ENCODE measurements at places on chromosomes 4 and X.

DNA sequence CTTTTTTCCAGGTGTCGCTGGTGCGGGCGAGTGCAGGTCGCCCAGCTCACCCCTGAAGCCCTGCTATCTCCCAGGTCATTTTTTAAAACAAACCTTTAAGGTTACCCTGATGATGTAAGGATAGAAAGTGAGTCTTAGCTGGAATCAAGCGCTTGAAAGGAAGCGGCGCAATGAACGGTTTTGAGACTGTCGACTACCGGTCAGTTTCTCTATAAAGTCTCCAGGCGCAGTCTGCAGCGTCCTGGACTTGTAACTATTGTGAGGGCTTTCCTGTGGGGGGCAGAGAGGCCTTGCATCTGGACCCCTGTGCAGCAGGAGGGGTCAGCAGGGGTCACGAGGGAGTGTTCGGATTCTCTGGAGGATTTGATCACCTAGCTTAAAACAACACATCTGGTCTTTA lies 1.6 kb downstream of the KIT start:
- DNase-seq, result no peak

GRCh38 chr4:117455088-117455487 lies 369.7 kb upstream of the TRAM1L1 start:
- no peak for DNase-seq

GRCh38 chr4:122576261-122577188 lies 44.3 kb downstream of the IL21 start:
- peak; percentile 42 for DNase-seq

GRCh38 chrX:19698122-19698521 lies 182.8 kb upstream of the MAP3K15 start:
- DNase-seq, result no peak

DNA sequence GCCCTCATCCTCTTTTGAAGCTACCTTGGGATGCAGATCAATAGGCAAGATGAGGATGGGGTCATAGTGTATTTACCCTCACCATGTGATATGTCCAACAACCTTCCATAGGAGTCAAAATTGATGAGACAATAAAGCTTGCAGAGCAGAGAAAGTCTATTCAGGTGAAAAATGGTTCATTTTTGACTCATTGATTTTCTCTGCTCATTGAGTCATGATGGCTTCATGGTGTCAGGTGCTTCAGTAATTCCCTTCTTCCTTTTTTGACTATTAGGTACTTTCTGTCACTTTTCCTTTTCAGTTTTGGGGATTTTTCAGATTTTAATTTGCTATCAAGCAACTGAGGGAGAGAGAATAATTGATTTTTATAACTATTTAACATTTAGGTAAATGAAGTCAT lies 55.9 kb upstream of the IL2 start:
- no peak for DNase-seq

- no peak for DNase-seq
Observed at GRCh38 chr4:67436742-67437141, 108.6 kb downstream of the CENPC start.

GRCh38 chr4:106287353-106287969 lies 28.5 kb downstream of the TBCK start:
- DNase-seq, result peak; percentile 46

DNA sequence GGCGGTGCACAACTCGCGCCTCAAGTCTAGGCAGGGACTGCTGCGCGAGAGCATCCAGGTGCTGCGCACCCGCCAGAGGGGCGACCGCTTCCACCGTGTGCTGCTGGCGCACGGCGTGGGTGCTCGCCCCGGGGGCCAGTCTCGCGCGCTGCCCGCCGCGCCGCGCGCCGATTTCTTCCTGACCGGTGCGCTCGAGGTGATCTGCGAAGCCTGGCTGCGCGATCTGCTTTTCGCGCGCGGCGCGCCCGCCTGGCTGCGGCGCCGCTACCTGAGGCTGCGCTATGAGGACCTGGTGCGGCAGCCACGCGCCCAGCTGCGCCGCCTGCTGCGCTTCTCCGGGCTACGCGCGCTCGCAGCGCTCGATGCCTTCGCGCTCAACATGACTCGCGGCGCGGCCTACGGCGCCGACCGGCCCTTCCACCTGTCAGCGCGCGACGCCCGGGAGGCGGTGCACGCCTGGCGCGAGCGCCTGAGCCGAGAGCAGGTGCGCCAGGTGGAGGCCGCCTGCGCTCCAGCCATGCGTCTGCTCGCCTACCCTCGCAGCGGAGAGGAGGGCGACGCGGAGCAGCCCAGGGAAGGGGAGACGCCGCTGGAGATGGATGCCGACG lies 1.3 kb downstream of the CHST7 start:
- DNase-seq, result no peak

GRCh38 chr4:139312552-139313332 lies 10.5 kb upstream of the NDUFC1 start:
- DNase-seq, result peak; percentile 36

DNA sequence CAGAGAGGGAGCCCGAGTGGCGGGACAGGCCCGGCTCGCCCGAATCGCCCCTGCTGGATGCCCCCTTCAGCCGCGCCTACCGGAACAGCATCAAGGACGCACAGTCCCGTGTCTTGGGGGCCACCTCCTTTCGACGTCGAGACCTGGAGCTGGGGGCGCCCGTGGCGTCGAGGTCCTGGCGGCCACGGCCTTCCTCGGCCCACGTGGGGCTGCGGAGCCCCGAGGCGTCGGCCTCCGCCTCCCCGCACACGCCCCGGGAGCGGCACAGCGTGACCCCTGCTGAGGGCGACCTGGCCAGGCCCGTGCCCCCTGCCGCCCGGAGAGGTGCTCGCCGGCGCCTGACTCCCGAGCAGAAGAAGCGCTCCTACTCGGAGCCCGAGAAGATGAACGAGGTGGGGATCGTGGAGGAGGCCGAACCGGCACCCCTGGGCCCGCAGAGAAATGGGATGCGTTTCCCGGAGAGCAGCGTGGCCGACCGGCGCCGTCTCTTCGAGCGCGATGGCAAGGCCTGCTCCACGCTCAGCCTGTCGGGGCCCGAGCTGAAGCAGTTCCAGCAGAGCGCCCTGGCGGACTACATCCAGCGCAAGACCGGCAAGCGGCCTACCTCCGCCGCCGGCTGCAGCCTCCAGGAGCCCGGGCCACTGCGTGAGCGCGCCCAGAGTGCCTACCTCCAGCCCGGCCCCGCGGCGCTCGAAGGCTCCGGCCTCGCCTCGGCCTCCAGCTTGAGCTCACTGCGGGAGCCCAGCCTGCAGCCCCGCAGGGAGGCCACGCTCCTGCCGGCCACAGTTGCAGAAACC lies 156.9 kb downstream of the SOWAHB start:
- DNase-seq, result no peak

- DNase-seq, result no peak
Observed at GRCh38 chrX:136761421-136761820, 19.3 kb downstream of the ARHGEF6 start.

GRCh38 chrX:103949506-103949905 lies 12.9 kb upstream of the TMSB15B start:
- no peak for DNase-seq

DNA sequence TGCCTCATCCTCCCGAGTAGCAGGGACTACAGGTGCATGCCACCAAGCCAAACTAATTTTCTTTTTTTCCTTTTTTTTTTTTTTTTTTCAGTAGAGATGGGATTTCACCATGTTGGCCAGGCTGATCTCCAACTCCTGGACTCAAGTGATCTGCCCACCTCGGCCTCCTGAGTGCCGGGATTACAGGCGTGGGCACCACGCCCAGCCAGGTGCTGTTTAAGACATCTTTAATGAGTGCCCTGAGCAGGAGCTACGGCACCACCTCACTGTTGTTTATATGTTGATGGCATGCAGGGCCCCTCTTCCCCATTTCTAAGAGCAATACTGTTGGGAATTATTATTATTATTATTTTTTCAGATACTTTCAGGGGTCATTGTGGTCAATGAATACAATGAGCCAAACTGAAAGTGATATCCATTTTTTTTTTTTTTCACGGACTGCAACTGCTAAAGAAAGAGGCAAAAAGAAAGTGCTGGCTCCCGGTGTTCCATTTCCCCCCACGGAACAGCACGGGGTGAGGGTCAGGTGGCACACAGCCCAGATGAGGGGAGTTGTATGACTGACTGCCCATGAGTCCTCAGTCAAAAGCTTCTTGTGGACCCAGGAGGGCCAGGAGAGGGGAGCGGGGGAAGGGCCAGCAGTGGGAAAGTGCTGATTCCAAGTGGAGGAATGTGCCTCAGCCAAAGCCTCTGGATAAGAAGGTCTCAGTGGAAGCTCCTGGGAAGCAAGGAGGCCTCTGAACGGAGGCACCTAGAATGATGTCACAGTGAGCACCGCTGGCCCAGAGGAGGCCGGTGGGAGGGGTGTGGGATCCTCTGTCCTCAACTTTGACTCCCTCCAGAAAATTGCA lies 101.8 kb upstream of the HPF1 start:
- no peak for DNase-seq

GRCh38 chrX:30248854-30249253 lies 1.9 kb downstream of the MAGEB1 start:
- DNase-seq, result no peak

DNA sequence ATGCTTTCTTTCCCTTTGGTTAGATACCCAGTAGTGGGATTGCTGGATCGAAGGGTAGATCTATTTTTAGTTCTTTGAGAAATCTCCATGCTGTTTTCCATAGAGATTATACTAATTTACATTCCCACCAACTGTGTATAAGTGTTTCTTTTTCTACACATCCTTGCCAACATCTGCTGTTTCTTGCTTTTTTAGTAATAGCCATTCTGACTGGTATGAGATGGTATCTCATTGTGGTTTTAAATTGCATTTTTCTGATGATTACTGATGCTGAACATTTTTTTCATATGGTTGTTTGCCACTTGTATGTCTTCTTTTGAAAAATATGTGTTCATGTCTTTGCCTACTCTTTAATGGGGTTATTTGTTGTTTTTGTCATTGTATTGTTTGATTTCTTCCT lies 6.6 kb upstream of the AGA start:
- DNase-seq, result no peak

- no peak for DNase-seq
Observed at GRCh38 chrX:1902901-1903235, 288.0 kb downstream of the ASMT start.

GRCh38 chr4:147943159-147943638 lies 211.3 kb downstream of the ARHGAP10 start:
- peak; percentile 26 for DNase-seq

All from inflammatory macrophage (primary cell).